ENCODE measurements at places on chromosomes 5 and 9.

DNA sequence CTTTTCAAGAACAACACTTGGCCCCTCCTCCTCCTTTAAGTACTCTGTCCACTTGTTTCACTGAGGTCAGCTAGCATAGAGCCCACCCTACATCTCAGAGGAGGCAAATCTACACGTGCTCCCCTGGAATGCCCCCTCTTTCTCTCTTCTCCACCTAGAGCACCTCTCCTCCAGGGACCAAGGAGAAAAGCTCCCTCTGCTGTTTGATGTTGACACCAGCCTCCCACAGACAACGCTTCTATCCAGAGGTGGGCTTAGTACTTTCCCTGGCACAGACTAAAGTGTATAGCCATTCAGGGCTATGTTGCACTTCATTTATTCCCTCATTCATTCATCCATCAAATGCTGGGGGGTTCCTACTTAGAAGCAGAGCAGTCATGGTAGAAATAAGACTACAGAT, 68.2 kb upstream of the TAF1L start:
- DNase-seq = no peak

DNA sequence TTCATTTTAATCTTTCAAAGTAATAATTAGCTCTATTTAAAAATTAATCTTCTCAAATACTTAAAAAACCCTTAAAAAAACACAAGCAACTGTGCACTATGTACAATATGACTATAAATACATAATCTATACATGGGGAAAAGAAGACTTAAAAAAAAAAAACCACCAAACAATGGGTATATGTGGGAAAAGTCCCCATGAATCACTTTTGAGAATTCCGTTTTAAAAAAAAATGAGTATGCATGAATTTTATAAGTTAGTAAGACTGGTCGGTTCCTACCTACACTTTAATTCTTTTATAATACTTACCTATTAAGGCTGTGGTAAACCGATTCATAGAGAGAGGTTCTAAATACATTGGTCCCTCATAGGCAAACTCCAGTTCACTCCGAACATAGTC, 27.7 kb downstream of the RNF145 start:
- DNase-seq = no peak

GRCh38 chr5:74618106-74618505, 22.4 kb downstream of the ENC1 start:
- no peak for DNase-seq

GRCh38 chr9:104903609-104904008, 24.3 kb downstream of the ABCA1 start:
- no peak for DNase-seq

DNA sequence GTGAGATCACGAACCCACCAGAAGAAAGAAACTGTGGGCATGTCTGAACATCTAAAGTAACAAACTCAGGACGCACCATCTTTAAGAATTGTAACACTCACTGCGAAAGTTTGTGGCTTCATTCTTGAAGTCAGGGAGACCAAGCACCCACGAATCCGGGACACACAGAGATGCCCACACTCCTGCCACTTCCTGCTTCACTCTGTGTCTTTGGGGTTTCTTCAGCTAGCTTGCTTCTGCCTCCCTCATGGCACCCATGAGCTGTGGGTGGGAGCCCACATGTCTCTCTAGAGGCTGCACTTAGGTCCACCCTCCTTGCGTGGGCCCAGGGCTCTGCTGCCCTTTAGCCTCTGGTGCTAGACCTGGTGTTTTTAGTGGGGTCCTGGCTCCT, 61.2 kb upstream of the CNOT6 start:
- DNase-seq = no peak

GRCh38 chr5:120083851-120084542, 380.1 kb upstream of the PRR16 start:
- DNase-seq = peak; percentile 44

DNA sequence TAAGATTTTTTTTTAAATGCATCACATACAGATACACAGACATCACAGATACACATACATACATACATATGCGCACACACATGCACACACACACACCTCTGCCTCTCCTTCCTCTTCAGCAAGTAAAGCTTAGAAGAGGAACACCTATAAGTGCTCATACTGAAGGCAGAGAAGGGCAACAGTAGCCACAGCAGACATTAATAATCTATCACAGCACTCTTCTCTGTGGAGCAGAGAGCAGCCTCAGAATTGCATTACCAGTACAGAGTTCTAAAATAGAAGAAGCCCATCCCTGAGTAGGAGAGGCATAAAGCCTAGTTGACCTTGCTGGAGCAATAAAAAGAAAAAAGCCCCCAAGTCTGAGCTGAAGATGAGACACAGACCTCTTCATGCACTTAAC, 110.6 kb downstream of the MLLT3 start:
- no peak for DNase-seq

DNA sequence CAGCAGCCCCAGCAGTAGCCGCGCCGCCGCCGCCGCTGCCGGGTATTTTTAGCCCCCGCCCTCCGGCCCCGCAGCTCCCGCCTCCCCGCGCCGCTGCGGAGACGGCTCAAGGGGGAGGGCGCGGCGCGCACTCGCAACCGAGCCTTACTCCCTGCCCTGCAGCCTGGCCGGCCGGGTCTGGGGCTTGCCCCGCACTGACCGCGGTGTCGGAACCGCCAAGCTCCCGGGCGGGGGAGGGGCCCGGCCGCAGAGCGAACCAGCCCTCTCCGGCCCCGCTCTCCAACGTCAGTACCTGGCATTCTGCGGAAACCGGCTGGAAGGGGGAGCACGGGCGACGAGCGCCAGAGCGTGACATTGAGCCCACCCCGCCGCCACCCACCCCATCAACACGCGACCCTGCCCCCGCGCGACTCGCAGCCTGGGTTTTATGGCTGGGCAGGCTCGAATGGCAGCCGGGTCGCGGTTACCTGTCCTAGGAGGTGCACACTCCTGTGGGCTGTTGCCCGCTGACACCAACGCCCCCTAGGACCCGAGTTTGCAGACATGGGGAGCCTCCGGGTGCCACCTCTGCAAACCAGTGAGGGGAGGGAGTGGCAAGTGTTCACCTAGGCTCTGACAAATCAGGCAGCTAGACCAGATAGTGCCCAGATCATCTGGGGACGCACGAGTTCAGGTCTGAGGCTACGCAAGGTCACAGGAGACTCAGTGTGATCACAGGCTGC, at the start of gene ACSL6:
Gene ACSL6, minus strand, starts transcription at position 37 of the 722 bp plus-strand sequence. CDS start 105 bp downstream, outside the sequence.
- DNase-seq = peak; percentile 24

DNA sequence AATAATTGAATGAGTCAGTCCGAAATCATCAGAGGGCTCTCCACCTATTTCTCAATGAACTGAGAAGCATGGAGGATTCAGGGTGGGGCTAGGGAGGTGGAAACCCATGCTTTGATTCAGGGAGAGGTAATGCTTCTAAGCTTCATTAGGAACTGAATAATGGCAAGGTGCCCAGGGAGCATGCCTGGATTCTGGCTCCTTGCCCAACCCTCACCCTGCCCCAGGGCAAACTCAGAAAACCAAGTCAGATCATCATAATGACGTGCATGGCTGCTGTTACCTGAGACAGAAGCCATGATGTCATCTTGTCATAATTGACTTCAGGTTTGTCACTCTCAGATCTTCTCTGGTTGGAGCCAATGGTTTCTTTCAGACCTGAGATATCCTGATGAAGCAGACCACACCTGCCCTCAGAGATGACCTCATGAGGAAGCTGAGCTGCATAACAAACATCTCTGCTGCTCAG, 199.6 kb downstream of the SYK start:
- DNase-seq = peak; percentile 16

- DNase-seq = peak; percentile 49
Measured at GRCh38 chr9:104367507-104367906, 136.6 kb upstream of the OR13F1 start.

DNA sequence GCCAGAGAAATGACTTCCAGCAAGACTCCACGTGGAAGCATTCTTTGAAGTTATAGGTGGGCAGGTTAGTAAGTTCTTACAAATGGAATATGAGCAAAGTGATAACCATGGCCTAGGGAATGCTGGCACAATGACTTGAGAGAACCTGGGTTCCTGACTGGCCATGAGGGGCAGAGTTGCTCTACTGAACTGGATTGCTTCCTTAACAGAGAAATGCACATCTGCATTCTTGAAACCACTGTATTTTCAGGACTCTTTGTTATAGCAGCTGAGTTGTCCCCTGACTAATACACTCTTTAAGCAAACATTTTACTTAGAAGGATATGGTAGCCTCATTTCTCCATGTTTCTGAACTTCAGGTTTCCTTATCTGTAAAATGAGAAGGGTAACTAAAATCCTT, 108.3 kb upstream of the GNA14 start:
- no peak for DNase-seq

DNA sequence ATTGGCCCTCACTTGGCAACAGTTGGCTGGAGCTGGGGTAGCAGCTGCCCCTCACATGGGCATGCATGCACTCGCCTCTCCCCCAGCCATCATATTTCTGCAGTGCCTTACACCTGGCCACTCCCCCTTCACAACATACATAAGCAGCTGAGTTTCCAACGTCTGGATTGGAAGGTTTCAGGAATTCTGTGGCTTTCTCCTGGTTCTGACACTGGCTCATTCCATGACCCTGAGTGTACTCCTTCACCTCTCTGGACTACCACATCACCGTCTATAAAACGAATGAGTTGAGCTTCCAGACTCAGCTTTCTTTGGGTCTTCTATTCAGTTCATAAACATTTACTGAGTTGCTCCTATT, 84.3 kb downstream of the GALNT10 start:
- DNase-seq = no peak

DNA sequence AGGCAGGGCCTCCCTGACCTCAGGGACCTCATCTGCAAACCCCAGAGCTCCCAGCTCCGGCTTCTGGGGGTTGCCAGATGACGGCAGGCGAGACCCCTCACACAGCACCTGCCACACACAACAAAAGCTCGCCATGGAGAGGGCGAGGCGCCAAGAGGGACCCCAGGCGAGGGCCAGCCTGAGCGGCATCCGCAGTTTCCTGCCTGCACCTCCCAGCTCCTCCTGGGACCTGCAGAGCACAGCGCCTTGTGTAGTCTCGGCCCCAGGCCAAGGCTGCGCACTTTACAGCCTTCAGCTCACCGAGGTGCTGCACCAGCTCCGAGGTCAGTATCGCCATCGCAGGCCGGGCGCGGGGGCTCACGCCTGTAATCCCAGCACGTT, 82.4 kb upstream of the ADAMTS2 start:
- DNase-seq = no peak

- no peak for DNase-seq
Measured at GRCh38 chr9:37056046-37056920, 22.2 kb upstream of the PAX5 start.

- DNase-seq = no peak
Measured at GRCh38 chr5:60036192-60036938, 142.8 kb upstream of the PDE4D start.
